ENCODE measurements at places on chromosomes 1 and 21. TPM values are rescaled to one million over a fixed set of nuclear protein-coding genes. Genes with fewer than 3 reads are reported as not detected.

The SLAMF1 gene
- total RNA-seq, result 112 TPM

The KRTAP7-1 gene
- not detected for total RNA-seq

The GTF2B gene
- 35.2 TPM for total RNA-seq

GRCh38 chr1:162400790-162401355 lies 11.1 kb downstream of the SH2D1B start:
- no peaks in the 10 kb centered on the region for H3K36me3 ChIP-seq
- DNase-seq, result no peak
- no peak overlapping the region for H3K27ac ChIP-seq
- no peaks in the 10 kb centered on the region for H3K4me1 ChIP-seq
- H3K4me3 ChIP-seq, result no peak overlapping the region

DNA sequence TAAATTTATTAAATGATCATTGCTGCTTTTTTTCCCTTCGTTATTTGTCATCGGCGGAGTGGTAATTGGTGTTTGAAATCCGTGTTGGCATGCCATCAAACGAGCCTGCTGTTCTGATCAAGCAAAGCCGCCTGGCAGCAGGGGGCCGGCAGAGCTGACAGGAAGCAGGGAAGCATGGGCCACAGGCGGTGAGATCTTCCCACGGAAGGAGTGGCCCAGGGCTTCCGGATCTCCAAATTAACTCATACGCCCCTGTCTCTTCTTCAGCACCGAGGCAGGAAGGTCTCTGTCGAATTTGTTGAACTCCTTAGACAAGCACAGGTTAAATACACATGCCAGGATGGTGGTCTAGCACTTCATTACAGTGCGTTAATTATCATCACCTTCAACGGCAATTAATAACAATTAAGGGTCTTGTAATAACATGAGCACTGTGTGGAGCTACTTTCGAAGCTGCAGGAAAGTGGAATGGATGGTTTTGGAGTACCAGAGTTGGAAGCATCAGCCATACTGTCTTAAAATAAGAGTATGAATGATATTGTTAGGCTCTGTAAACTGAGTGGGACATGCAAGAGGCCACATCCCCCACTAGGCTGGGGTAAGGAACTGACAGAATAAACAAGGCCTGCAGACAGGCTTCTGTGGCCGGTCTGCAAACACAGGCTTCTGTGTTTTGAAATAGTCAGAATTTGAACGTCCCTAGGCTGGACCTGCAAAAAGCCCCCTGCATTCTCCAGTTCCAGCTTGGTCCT lies 199.4 kb upstream of the DAB1 start:
- no peak overlapping the region for H3K27ac ChIP-seq
- H3K36me3 ChIP-seq, result no peaks in the 10 kb centered on the region
- H3K27me3 ChIP-seq, result peaks cover 2% of the 10 kb centered on the region
- DNase-seq, result no peak

DNA sequence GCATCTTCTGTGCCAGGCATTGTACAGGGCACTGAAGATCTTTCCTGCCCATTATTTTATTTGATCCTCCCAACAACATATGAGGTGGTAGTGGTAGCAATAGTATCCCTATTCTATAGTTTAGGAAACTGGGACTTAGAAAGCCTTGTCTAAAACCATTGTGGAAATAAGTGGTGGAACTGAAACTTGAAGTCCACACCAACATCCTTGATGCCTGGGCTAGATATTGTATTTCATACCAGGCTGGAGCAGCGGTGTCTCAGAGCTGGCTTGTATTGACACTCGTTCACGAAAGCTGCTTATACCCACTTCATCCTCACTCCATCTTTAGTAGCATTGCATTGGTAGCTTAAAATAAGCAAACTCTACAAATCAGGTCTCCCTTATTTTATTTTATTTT lies 9.7 kb upstream of the CTSS start:
- H3K4me1 ChIP-seq, result peaks cover 14% of the 10 kb centered on the region
- no peak for DNase-seq
- H3K27me3 ChIP-seq, result no peaks in the 10 kb centered on the region
- no peak overlapping the region for H3K27ac ChIP-seq
- H3K4me3 ChIP-seq, result no peak overlapping the region
- no peaks in the 10 kb centered on the region for H3K36me3 ChIP-seq

DNA sequence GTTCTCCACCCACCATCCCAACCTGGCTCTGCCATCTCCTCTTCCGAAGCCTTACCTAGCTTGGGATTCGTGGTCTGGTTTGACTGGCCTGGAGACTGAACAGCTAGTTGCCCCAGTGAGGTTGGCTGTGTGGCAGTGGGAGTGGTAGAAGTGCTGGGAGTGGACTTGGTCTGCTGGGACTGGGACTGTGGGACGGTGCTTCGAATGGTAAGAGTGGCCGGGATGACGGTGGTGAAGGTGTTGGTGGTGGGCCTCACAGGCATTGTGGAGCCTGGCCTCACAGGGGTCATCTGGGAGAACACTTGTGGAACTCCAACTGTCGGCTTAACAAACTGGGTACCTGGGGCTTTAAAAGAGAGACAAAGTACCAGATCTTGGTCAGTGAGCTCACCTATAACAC lies 28.7 kb downstream of the PSMB4 start:
- H3K4me1 ChIP-seq, result peaks cover 4% of the 10 kb centered on the region
- no peak overlapping the region for H3K27ac ChIP-seq
- H3K4me3 ChIP-seq, result no peak overlapping the region
- H3K36me3 ChIP-seq, result peaks cover 30% of the 10 kb centered on the region

- no peaks in the 10 kb centered on the region for H3K36me3 ChIP-seq
- no peaks in the 10 kb centered on the region for H3K27me3 ChIP-seq
- no peak overlapping the region for H3K27ac ChIP-seq
- no peak overlapping the region for H3K4me3 ChIP-seq
Measured at GRCh38 chr1:64572222-64572900, 102.4 kb downstream of the CACHD1 start.

- no peak overlapping the region for H3K27ac ChIP-seq
- no peak overlapping the region for H3K4me3 ChIP-seq
- peaks cover 16% of the 10 kb centered on the region for H3K36me3 ChIP-seq
- H3K27me3 ChIP-seq, result no peaks in the 10 kb centered on the region
- peaks cover 19% of the 10 kb centered on the region for H3K4me1 ChIP-seq
Measured at GRCh38 chr1:19260211-19261138, 8.9 kb downstream of the MRTO4 start.

Measured in activated naive CD4-positive, alpha-beta T cell treated with anti-CD3 and anti-CD28 coated beads for 36 hours (primary cell).